CD4-positive, CD25-positive, alpha-beta regulatory T cell (primary cell): ENCODE measurements at places on chromosomes 3 and 15. TPM values are rescaled to one million over a fixed set of nuclear protein-coding genes. Genes with fewer than 3 reads are reported as not detected.

The TTLL13 gene
- not detected for polyA plus RNA-seq

The ARPP19 gene
- polyA plus RNA-seq, result 82.4 TPM

- no peak for DNase-seq
These were observed 148.0 kb downstream of the MEGF11 start for GRCh38 chr15:66105286-66106265.

The RTP4 gene
- 17.8 TPM for polyA plus RNA-seq

- DNase-seq, result no peak
These were observed 51.6 kb downstream of the RAB11A start for GRCh38 chr15:65920825-65921309.

The MUSTN1 gene
- polyA plus RNA-seq, result 1.2 TPM

DNA sequence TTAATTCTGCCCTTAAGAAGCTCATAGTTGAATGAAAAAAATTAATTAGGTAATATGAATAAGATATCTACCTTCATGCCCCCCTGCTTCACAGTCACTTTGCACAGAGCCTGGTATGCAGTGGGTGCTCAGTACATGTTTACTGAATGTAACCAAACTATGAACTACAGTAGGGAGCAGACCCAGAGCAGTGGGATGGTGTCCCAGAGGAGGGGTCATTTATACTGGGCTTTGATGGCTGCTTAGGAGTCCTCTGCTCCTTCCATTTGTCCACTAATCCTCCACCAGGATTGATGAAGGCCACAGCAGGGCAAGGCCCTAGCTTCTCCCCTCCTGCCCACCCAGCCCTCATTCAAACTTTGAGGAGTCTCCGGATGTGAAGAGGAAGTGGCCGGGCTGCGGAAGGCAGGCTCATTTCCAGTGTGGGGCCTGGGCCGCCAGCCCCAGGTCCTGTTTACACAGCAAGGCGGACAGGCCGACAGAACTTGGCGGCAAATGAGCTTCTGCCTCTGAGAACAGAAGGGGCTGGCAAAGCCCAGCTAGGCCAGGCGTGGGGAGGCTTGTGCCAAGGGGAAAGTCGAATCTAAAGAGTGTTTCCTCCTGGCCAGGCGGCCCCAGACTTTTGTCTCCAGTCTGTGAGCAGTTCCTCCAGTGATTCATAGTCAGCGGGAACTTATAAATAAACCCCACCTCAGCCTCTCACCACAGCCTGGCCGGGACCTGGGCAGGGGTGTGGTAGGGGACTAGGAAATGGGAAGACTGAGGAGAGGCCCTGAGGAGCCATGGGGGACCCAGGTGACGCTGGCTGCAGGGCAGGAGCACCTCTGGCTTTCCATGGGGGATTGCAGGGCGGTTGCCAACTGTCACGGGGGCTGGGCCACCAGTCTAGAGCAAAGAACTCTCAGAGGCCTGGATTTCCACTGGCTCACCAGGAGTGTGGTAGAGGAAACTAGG, 51.6 kb upstream of the LCTL start:
- no peak for DNase-seq

GRCh38 chr3:22364851-22365250, 613.8 kb upstream of the ZNF385D start:
- DNase-seq, result no peak

DNA sequence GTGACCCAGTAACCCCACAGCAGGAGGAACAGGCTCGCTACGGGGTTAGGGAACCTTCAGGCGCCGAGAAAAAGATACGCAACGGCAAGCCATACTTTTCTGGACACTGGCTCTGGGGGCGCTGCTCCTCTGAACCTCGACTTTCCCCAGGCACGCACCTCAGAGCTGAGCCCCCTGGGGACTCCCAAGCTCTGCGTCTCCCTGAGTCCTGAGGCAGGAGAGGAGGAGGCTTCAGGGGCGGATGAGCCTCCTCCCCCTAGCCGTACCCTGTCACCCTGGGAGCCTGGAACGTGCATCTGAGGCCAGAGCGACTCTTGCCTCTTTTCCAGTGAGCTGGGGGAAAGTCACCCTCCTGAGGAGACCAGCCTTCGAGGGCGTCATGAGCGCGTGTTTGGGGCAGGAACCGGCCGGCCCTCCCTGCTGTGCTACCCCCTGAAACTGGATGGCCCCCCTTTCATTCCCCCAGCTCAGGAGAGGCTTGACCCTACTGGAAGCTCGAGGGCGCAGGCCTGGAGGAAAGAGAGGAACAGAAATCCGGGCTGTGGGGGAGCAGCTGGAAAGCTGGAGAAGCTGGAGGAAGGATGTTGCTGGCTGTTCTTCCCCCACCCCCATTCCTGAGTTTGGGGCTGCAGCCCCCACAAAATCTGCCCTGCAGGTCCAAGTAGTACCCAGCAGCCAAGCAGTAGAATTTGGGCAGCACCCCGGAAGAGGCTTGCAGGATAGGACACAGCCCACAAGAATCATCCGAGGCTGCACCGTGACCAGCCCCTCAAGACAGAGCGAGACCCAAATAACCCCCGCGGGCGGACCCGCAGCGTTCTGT, 25.1 kb upstream of the POLG start:
- no peak for DNase-seq

GRCh38 chr3:168459226-168459784, 363.6 kb upstream of the GOLIM4 start:
- DNase-seq, result no peak

- no peak for DNase-seq
These were observed 35.4 kb downstream of the PCOLCE2 start for GRCh38 chr3:142853270-142854168.

DNA sequence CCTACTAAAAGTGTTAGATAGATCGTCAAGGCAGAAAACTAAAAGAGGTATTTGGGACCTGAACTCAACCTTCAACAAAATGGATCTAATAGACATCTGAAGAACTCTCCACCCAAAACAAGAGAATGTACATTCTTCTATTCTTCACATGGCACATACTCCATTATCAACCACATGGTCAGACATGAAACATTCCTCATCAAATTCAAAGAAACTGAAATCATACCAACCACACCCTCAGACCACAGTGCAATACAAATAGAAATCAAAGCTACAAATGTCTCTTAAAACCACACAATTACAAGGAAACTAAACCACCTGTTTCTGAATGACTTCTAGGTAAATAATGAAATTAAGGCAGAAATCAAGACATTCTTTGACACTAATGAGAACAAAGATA, 984.1 kb upstream of the GBE1 start:
- no peak for DNase-seq

The PAQR5 gene
- not detected for polyA plus RNA-seq

- DNase-seq, result no peak
These were observed 56.1 kb downstream of the CACNA2D2 start for GRCh38 chr3:50447290-50447840.

- no peak for DNase-seq
These were observed 20.6 kb upstream of the WWTR1 start for GRCh38 chr3:149678351-149678950.

The PIERCE2 gene
- polyA plus RNA-seq, result not detected

The SLCO2A1 gene
- polyA plus RNA-seq, result not detected

The C3orf62 gene
- 0.79 TPM for polyA plus RNA-seq

DNA sequence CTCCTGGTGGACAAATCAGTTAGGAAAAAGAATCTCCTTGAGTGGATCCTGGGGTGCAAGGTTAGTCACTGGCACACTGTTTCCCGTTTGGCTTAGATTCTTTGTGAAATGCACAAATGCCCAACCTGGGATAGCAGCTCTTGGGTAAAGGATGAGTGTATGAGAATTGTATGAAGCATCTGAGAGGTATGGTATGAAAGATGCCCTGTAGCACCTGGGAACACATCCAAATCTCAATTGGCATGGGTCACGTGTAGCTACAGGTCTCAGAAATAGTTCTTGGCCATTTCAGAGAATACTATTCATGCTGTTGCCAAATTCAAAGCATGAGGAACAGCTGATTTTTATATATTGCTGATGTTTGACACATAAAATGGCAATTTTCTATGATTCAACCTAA, 84.3 kb downstream of the KCNH8 start:
- DNase-seq, result no peak

The JMJD7 gene
- 25.9 TPM for polyA plus RNA-seq
